Stimulated activated CD4-positive, alpha-beta T cell treated with anti-CD3 and anti-CD28 coated beads, Interleukin-1b, Interleukin-23, amount 100 ng/mL, for 24 hours (primary cell): ENCODE measurements at places on chromosomes 7 and 10.

DNA sequence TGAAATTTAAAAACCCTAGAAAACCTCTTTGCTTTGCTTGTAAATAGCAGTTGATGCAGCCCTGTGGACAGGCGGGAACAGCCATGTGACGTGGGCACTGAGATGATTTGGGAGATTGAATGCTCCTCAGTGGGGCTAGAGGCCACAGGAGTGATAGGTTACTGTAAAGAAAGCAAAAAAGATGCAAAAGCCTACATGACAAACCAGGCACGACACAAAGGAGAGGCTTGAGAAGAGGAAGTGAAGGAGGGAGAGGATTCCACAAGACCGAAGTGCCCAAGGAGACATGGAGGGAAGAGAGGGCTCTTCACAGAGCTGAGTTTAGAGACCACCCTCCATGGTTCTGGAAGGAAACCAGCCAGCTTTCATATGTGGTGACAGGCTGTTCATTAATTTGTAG is 25.7 kb downstream of the IKZF1 start:
- DNase-seq: no peak

DNA sequence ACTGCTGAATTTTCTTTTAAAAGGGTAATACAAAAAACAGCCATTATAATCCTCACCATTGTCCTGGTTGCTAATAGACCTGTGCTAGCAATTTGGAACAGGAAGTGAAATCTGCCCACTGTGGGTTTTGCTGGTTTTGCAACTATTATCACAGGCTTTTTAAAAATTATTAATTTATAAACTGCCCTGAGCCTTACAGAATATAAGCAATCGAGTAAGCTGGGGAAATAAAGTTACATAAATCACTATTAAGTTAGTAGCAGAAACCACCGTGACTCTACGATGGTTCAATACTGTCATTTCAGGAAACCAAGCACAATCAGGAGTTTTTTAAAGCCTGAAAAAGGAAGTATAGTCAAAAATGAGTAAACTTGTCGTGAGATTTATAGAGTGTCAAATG is 62.3 kb downstream of the TMEM26 start:
- no peak for DNase-seq

GRCh38 chr10:133090101-133090500 is 2.4 kb downstream of the ADGRA1 start:
- no peak for DNase-seq

- no peak for DNase-seq
Observed at GRCh38 chr7:52009181-52009580, 692.6 kb upstream of the COBL start.

GRCh38 chr7:115940460-115941060 is 90.0 kb downstream of the TFEC start:
- DNase-seq: no peak
